Stimulated activated CD4-positive, alpha-beta T cell treated with anti-CD3 and anti-CD28 coated beads, Interleukin-1b, Interleukin-23, amount 100 ng/mL, for 48 hours (primary cell): ENCODE measurements at places on chromosomes 5 and 9.

DNA sequence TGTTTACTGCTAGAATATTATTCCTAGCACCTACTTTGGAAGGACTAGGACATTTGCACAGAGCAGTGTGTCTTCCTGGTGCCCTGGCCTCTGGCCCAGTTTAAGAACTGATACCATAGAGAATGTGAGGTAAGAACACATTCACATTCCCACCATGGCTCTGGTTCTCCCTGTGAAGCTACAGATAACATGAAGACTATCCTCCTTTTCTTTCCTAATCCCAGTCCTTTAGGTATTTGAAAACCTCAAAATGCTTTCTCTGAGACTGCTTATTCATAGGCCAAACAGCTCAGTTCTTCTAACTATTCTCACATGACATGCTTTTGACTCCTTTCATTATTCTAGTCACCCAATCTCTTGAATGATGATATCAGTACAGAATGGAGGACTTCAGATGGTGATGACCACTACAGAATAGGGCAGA, 11.9 kb downstream of the FAM219A start:
- no peak for DNase-seq

GRCh38 chr5:124527220-124527991, 219.0 kb downstream of the ZNF608 start:
- no peak for DNase-seq

- no peak for DNase-seq
These were observed 98.7 kb upstream of the IFNE start for GRCh38 chr9:21580636-21581378.

- DNase-seq: no peak
These were observed 738 bp downstream of the FSTL4 start for GRCh38 chr5:133611357-133612248.

DNA sequence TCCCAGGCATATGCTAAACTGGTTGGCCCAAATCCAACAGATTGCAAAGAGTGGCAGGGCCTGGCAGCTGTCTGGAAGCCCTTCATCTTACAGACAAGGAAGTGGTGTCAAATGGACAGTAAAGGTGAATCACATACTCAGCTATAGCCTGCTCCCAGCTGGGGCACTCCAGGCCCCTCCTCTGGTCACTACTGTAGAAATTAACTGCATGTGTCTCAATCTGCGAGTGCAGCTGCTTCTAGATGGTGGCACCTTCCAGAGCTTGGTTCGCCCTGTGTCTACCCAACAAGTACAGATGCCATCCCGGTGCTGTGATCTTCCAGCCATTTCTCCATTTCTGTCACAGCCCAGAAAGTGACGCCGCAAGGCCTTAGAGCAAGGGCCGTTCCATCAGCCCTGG, 50.2 kb downstream of the OTULIN start:
- DNase-seq: no peak
